A549 treated with dexamethasone at 1 μM for 4 hours (cell line): ENCODE measurements at places on chromosomes 11 and 22. TPM values are rescaled to one million over a fixed set of nuclear protein-coding genes. Genes with fewer than 3 reads are reported as not detected.

SOX6 gene
- total RNA-seq = 0.01 to 0.20 TPM (median 0.07 TPM) in 3 of 5 replicates, not detected in the others

GDPD5 gene
- total RNA-seq = 7.0 to 14.7 TPM (median 12.1 TPM) in 5 replicates

POU2AF2 gene
- total RNA-seq = not detected in 5 replicates

MGAT3 gene
- total RNA-seq = 0.61 to 1.2 TPM (median 0.89 TPM) in 5 replicates

SMTNL1 gene
- total RNA-seq = not detected in 5 replicates

YAP1 gene
- 49.5 to 82.7 TPM (median 75.4 TPM) in 5 replicates for total RNA-seq

SAA4 gene
- not detected in 5 replicates for total RNA-seq

ACRV1 gene
- 0.13 TPM in 1 of 5 replicates, not detected in the others for total RNA-seq

PACSIN3 gene
- total RNA-seq = 20.9 to 27.3 TPM (median 24.2 TPM) in 5 replicates

DBX1 gene
- total RNA-seq = not detected in 5 replicates

FOLR3 gene
- total RNA-seq = 0.18 TPM in 1 of 5 replicates, not detected in the others

SLC35F2 gene
- total RNA-seq = 44.1 to 53.6 TPM (median 47.5 TPM) in 5 replicates

USP2 gene
- 1.3 to 2.4 TPM (median 1.4 TPM) in 5 replicates for total RNA-seq

SHISAL1 gene
- 2.5 to 3.1 TPM (median 2.9 TPM) in 5 replicates for total RNA-seq

CNIH2 gene
- total RNA-seq = 1.3 to 2.9 TPM (median 2.5 TPM) in 5 replicates

SLC2A11 gene
- total RNA-seq = 7.9 to 11.3 TPM (median 10.2 TPM) in 5 replicates

SEC14L6 gene
- not detected in 5 replicates for total RNA-seq

WBP2NL gene
- 0.07 to 0.08 TPM in 2 of 5 replicates, not detected in the others for total RNA-seq

CALCB gene
- 0.12 to 0.22 TPM (median 0.15 TPM) in 5 replicates for total RNA-seq

NRXN2 gene
- total RNA-seq = 0.13 to 0.31 TPM (median 0.20 TPM) in 5 replicates

TCN2 gene
- total RNA-seq = 4.6 to 5.6 TPM (median 5.0 TPM) in 5 replicates

ROBO4 gene
- 0.06 to 0.18 TPM in 2 of 5 replicates, not detected in the others for total RNA-seq

KRTAP5-1 gene
- total RNA-seq = not detected in 5 replicates

SULT4A1 gene
- total RNA-seq = 0.07 TPM in 1 of 5 replicates, not detected in the others

KMT5B gene
- 20.4 to 26.6 TPM (median 24.4 TPM) in 5 replicates for total RNA-seq

F2 gene
- total RNA-seq = 2.0 to 2.9 TPM (median 2.1 TPM) in 5 replicates

OR8D1 gene
- not detected in 5 replicates for total RNA-seq

EFCAB6 gene
- 0.39 to 0.65 TPM (median 0.52 TPM) in 5 replicates for total RNA-seq

TMPRSS13 gene
- total RNA-seq = not detected in 5 replicates

MS4A12 gene
- total RNA-seq = not detected in 5 replicates

CSKMT gene
- total RNA-seq = 10.5 to 13.3 TPM (median 12.2 TPM) in 5 replicates

GPHA2 gene
- not detected in 5 replicates for total RNA-seq

CECR2 gene
- 0.06 to 0.13 TPM (median 0.09 TPM) in 5 replicates for total RNA-seq

TUB gene
- 4.6 to 7.1 TPM (median 6.8 TPM) in 5 replicates for total RNA-seq

C1QTNF6 gene
- 6.6 to 12.4 TPM (median 10.8 TPM) in 5 replicates for total RNA-seq

HARBI1 gene
- 4.7 to 6.2 TPM (median 5.5 TPM) in 5 replicates for total RNA-seq

MS4A1 gene
- not detected in 5 replicates for total RNA-seq

NXPE4 gene
- not detected in 5 replicates for total RNA-seq

CEND1 gene
- total RNA-seq = 1.7 to 3.3 TPM (median 2.3 TPM) in 5 replicates

SCUBE1 gene
- total RNA-seq = 0.09 to 0.21 TPM (median 0.18 TPM) in 5 replicates

EIF4G2 gene
- total RNA-seq = 607 to 728 TPM (median 660 TPM) in 5 replicates
